NCI-H748 treated with DMSO at 0.1 percent for 48 hours (cell line): ENCODE measurements at places on chromosomes 5 and 9.
A peak's percentile ranks its signal among the peaks of the same experiment; 100 is the strongest.

GRCh38 chr9:114280636-114281472 lies 42.0 kb upstream of the ORM1 start:
- no peak for DNase-seq

DNA sequence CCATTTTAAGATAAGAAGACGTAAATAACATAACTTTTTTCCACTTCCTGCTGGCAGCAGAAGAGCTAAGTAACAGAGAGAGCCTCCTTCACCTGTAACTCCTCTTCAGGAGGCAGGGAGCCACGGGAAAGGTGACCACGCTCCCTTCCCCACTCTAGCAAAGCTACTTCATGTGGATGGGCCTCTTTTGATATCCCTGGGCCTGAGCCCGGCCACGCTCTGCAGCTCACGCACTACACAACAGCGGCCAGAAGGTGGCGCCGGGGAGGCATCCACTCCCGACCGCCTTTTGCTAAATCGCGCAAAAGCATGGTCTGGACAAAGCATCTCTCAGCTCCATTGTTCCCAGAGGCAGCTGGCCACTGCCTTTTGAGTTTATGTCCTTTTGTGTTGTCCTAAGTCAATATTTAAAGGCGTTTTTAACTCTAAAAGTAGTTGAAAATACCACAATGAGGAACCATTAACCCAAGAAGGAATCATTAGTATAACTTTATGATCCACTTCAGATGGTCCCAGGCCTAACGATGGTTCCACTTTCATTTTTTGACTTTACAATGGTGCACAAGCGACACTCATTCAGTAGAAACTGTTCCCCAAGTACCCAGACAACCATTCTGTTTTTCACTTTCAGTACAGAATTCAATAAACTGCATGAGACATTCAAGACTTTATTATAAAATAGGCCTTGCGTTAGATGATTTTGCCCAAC lies 23.6 kb downstream of the CMBL start:
- peak; percentile 100 for DNase-seq

GRCh38 chr9:16726718-16727451 lies 143.6 kb downstream of the BNC2 start:
- peak; percentile 37 for DNase-seq

GRCh38 chr5:37543216-37543615 lies 164.1 kb downstream of the WDR70 start:
- no peak for DNase-seq

DNA sequence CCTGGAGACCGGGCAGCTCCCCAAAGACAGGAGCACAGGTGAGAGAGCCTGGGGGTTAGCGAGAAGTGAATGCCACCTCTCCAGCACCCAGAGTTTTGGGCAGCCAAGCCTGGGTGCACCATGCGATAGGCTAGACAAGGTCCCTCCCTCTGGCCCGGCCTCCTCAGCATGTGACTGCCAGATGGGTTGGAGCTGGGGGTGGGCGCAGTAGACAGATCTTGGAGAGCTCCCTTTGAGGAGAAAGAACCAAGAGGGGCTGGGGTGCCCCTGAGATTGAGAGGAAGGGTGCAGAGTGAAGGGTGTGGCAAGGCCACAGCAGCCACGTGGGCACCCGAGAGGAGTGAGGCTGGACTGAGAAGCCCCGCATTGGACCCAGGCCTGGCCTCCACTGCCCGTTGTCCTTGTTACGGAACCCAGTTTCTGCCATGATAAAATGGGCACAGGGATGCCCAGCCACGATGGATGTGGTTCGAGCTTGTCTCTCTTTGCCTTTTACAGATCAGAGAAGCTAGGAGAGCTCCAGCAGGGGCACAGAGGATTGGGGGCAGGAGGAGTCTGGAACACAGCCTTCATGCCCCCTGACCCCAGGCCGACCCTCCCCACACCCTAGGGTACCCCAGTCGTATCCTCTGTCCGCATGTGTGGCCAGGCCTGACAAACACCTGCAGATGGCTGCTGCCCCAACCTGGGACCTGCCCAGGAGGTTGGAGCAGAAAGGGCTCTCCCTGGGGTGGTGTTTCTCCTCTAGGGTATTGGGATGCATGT lies 1.4 kb downstream of the TMEM141 start:
- no peak for DNase-seq

- DNase-seq = no peak
Observed at GRCh38 chr9:110908894-110909293, 129.4 kb downstream of the LPAR1 start.

DNA sequence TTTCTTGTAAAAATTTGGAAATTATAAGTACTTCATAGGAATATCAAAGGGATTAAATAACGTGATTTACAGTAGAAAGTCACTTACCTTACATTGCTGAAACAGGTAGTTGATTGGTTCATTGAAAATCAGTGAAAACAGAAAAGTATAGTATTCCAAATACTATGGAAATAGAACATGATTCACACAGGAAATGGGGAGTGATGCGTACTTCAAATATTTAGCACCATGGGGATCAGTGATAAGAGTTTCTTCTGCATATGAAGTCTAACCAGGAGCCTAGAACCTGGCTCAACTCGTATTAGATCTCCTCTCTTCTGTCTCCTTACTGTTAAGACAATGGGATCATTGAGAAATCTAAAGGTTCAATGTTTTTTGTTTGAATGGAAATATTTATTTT lies 133.3 kb downstream of the FAM174A start:
- no peak for DNase-seq

- no peak for DNase-seq
Observed at GRCh38 chr5:117394506-117395157, 820.0 kb upstream of the SEMA6A start.

- no peak for DNase-seq
Observed at GRCh38 chr5:56269216-56269927, 36.2 kb upstream of the ANKRD55 start.

GRCh38 chr5:93299681-93300308 lies 281.2 kb downstream of the NR2F1-AS1 start:
- no peak for DNase-seq

GRCh38 chr9:75359638-75360037 lies 271.3 kb downstream of the OSTF1 start:
- DNase-seq = no peak

DNA sequence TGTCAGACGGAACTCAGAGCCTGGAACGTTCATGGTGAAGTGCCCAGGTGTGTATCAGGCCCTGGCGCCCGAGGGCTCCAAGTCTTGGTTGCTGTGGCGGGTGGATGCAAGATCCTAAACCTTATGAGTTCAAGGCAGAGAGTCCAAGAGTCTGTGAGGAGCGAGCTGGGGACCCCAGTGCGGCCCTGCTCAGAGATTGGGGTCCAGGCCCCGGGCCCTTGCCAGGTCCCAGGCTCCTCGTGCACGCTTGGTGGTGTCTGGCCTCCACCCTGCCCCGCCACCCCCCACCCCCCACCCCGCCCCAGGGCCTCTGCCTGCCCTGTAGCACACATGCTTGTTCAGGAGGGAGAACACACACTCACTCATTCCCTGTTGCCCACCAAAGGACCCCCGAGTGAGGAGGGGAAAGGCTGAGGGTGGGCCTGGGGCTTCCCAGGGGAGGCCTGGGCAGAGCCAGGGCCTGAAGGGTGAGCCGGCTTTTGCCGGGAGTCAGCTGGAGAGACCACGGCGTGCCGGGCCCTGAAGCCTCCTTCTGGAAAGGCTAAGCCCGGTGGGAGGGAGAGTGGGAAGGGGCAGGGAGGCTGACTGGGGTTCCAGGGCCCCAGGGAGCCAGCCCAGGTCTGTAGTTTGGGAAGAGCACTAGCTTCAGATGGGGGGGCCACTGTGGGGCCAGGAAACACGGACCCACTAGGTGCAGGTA lies 37.1 kb downstream of the FAM163B start:
- DNase-seq = no peak

GRCh38 chr5:45355189-45355992 lies 340.8 kb downstream of the HCN1 start:
- no peak for DNase-seq

- DNase-seq = no peak
Observed at GRCh38 chr5:66704790-66705425, 108.7 kb downstream of the MAST4 start.

GRCh38 chr5:151799407-151799806 lies 27.7 kb downstream of the G3BP1 start:
- no peak for DNase-seq

DNA sequence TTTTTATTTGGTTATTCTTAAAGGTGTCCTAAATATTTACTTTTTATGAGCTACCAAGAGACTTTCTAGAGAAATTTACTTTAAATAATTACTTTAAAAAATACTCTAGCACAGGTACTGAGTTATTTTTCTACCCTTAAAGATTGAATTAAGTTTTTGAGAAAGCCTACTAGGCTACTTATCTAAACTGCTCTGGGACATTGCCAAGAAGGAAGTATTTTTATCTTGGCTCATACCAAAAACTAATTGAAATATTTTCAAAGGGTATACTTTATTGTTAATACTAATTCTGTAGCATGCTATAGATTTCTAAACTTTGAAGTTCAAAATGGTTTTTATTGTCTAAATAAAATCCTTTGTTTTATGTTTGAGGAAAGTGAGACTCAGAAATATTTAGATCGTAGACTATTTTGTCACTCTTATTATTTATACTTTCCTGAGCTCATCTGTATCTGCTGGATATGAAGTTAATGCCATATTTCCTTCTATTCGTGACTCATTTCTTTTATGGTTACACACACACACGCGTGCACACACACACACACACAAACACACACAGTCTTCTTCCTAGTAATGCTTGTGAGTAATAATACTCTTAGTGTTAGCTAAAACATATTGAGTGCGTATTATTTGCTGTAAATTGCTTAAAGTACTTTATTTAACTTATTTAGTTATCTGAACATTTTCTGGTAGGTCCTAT lies 89.5 kb downstream of the MAN2A1 start:
- no peak for DNase-seq

DNA sequence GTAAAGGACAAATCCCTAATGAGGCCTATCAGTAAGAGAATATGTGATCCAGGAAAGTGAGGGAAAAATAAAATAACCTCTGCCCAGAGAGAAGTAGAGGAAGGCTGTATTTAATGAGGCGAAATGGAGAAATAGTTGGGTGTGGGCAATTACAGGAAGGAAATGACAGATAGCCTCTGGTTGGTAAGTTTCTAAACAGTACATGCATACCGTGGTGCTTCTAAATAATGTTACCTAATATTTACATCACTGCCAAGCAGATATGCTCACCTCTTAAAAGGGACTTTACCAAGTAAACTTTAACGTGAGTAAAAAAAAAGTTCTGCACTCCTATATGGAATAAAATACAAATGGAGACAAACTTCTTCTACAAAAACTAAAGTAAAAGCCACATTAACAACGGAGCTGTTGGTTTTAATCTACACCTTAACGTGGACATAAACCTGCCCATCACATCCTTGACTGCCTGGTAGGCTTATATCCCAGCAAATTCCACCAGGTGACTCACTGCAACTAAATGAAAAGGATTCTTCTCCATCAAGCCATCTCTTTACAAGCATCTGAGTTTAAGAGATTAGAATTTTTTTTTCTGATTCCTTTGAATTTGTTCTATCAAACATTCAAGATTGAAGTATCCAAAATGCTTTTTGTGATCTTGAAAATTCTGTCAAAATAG lies 12.4 kb downstream of the NFIL3 start:
- DNase-seq = no peak
